Iris pigment epithelial cell (primary cell): ENCODE measurements at places on chromosomes 5 and 9.

GRCh38 chr5:14415698-14416074 is 165.9 kb upstream of the OTULINL start:
- no peak for DNase-seq

DNA sequence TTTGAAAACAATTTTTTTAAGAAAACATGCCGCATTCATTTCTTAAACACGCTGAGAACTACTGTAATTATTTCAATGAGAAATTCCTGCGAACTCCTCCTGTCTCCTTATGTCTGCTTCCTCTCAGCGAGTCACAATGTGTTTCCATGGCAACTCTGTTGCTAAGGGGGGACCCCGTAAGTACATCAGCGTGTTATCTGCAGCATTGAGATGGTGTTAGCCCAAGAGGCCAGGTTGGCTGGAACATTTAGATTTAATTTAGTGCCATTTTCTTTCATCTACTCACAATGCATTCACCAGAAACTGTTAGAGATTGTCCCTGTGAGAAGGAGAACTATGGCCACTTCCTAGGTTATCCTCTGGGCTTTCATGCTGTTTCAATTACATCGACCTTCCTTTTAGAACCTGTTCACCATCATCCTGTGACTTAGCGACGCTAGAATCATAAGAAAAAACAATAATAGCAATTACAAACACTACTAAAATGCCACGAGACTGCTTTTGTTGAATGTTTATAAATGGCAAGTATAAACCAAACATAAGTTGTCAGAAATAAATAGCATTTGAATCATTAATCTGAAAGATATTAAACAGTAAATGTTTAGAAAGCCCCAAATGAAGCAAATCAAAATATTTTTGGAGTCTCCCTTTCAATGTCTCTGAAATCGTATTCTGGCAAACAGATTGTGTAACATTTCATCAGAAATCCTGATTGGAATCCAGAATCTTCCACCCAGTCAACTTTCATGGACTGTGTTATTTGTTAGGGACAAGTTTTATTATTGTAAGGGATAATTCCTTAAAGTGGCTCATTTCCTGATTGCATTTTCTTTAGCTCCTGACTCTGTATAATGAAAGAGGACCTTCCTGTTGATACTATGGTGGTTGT is 39.7 kb upstream of the SHC3 start:
- DNase-seq = peak; percentile 23

- no peak for DNase-seq
These were observed 48.6 kb downstream of the ANXA2R start for GRCh38 chr5:42991404-42992087.

DNA sequence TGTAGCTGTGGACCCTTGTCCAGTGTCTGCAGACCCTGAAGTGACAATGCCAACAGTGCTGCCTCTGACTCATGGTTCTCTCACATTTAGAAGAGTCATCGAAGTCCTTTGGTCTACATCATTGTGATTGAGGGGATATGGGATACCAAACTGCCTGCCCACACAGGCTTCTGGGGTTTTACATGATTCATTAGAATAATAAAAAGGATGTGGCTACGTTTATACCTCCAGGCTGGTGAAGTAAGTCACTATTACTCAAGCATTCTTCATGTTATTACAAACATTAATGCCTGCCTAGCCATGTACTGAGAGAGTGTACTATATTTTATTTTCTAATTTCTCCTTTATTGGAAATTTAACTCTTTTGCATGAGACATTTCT is 365.7 kb downstream of the SPATA31D1 start:
- DNase-seq = peak; percentile 85

DNA sequence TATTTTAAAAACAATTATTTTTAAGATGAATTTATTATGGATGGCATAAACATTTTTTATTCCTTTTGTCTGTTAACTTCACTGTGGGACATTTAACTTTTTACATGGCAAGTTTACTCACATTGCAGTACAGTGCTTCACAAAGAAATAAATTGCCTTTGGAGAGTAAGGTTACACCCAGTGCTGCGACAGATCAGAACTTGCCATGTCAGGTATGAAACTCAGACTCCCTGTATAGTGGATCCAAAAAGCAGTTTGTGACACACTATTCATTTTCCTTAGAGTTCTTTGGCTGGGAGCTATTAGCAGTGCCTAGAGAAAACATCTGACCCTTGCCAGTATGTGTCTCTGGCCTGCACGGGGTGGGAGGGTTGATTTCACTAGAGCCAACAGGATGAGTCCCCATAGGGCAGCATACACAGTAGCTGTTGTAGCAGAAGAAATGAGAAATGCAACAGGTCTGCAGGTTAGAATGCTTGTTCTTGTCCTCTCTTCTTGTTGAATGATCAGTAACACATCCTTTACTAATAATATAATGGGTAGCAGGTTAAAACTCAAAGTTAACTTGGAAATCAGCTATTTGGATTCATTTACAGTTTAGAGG is 42.9 kb downstream of the STARD4 start:
- DNase-seq = no peak

- DNase-seq = peak; percentile 68
These were observed 45.6 kb downstream of the COMMD10 start for GRCh38 chr5:116130471-116130870.

DNA sequence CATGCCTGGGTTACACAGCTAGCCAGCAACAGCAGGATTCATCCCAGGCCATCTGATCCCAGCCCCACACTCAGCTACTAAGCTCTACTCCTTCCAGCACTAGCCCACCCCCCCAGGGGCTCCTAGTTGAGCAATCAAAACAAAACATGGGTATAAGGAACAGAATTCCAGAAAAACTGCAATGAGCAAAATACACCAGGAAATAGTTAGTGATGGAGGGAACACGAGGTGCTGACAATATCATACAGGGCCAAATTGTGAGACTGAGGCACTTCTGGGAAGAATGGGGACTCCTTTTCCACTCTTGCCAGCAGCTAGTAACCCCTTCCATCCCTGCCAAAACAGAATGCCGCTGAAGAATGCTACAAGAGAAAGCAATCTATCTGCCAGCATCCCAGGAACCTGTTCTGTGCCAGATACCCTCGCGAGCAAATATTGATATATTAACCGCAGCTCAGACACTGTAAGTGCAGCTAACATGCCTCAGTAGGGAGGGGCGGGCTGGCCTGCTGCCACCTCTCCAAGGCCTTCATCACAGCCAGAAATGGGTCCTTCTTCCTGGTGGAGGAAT is 161.4 kb downstream of the SLIT3 start:
- no peak for DNase-seq

- no peak for DNase-seq
These were observed 165.2 kb downstream of the MAPKAP1 start for GRCh38 chr9:125541840-125542243.

GRCh38 chr5:1315709-1316587 is 21.1 kb upstream of the TERT start:
- no peak for DNase-seq

DNA sequence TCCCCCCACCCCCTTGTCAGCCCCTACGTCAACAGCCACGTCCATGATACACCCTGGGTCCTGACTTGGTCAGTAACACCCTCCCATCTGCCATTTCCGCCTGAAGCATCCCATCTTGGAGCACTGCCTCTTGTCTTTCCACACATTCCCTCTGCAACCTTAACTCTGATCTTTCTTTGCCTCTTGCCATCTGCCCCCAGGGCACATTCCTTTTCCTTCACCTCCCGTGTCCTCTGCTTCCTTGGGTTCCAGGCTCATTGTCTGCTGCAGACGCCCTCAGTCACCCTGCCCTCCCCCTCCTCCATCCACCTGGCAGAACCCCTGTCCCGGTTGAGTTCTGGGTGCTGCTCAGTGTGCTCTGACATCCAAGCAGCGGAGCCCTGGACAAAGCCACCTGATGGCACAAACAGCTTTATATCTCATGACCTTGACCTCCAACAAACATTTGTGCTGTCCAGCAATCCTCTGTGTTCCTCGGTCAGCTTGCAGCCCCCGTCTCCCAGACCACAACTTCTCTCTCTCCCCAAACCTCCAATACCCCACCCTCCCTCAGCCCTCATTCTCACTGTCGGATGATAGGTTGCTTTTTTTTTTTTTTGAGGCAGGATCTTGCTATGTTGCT is 97.7 kb upstream of the IER5L start:
- no peak for DNase-seq

- DNase-seq = peak; percentile 77
These were observed 57.2 kb downstream of the ITGA1 start for GRCh38 chr5:52844885-52845284.

GRCh38 chr5:53071298-53071697 is 38.3 kb downstream of the MOCS2 start:
- DNase-seq = no peak

DNA sequence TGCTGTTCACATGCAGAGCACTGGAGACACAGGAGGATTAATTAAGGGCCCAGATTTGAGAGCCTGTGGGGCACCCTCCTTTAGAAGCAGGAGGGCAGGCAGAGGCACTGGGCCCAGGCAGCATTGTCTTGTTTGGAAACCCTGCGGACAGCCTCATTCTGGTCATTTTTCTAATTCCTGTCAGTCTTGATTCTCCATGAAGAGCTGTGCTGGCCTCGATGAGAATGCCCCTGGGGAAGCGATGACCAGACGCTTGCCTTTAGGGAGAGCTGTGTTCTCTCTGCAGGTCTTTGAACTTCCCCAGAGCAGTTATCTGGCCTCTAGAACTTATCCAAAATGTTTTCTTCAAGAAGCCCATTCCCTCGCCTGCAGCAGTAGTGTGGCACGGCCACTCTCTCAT is 117.8 kb upstream of the PTCH1 start:
- DNase-seq = no peak

DNA sequence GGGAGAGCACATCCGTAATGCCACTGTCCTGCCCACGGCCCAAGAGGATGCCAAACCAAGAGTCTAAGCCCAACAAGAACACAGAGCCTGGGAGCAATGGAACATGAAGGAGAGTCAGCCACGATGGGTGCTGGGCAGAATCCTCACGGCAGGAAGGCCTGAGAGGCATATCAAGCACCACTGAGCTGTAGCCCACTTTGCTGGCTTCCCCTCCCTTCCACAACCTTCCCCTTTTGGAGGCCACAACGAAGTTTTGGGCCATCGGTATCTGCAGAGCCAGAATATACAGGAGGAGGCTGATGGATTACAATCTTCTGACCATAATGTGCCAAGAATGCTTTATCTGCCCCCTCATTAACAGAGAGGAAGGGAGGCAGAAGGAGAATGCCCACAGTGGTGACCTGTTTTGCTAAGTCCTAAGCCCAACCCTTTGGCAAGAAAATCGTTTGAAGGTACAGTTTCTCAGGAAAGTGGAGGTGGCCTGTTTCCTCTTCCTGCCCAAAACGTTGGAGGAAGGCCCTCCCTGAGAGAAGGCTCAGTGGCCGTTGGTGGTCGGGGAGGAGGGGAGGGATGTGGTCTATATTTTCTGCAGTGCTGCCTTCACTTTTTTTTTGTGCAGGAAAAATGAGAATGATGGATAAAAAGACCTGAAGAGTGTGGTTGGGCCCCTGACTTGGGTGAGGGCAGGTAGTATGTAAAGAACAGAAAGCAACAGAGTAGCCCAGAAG is 26.2 kb downstream of the MACROH2A1 start:
- DNase-seq = no peak

DNA sequence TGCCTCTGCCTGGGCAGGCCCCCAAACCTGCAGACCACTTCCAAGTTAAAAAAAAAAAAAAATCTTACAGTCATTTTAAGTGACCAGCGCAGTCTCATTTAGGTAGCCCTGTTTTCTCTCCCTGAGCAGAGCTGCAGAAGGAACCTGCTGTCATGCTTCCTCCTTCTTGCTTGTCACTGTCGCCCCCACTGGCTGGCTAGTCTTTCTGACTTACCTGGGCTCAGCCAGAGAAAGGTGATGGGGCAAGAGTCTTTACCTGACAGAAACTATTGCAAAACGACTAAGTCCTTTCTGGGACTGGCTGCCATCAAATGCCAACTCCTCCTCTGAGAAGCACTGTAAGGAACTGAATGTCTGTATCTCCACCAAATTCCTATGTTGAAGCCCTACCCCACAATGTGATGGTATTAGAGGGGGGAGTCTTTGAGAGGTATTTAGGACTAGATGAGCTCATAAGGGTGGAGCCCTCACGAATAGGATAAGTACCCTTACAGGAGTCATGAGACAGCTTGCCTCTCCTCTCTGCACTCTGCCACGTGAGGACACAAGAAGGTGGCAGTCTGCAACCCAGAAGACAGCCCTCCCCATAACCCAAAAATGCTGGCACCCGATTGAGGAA is 58.4 kb upstream of the SHC3 start:
- no peak for DNase-seq

GRCh38 chr5:677131-678101 is 15.7 kb downstream of the TPPP start:
- no peak for DNase-seq

DNA sequence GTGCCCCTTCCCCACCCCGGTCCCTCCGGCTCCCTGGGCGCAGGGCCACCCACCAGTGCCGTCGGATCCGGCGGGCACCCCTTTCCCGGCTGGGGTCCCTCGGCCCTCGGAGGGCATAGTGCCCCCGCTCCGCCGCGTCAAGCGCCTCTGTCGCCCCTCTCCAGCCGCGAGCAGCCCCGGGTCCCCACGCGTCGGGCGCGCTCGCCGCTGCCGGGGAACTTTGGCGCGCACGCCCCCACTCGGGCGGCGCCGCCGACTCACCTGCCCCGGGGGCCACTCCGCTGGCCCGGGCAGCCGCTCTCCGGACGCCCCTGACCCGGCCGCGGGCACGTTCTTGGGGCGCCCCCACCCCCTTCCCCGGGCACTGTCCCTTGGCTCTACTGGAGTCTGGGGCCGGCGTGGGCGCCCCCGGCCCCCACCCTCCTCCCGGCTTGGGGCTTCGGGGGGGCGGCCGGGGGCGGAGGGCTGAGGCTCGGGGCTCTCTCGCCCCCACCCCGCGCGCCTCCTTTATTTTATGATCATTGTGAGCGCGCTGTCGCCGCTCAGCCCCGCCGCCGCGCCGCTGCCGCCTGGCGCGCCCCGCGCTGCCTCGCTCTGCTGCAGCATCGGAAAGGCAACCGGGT is 1.1 kb upstream of the FAM78A start:
- DNase-seq = no peak

DNA sequence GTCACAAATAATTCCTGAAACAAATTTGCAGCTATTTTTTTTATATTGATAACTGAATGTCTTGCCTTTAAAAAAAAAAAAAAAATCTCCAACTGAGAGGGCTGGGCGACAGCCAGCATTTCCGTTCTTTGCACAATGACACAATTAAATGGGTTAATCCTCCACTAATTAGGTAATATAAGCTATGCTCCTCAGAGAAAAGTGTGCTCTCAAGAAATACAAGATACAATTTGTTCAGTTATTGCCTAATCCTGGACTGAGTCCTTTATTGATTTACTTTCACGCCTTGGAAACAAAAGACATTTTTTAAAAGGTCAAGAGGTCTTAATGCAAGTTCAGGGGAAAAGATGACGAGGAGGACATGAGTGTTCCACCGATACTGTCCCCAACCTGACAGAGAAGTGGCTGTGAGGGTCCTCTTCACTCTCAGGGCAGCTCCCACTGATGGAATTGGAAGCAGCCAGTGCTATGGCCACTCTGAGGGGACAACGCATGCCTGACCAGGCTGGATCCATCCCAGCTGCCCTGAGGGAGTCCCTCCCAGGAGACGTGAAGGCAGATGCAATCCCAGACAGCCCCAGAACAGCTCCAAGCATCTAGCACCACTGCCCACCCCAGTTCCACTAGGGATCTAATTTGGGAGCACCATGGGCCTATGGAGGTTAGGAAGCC is 220.7 kb downstream of the GNA14 start:
- DNase-seq = no peak
